ENCODE measurements at places on chromosomes 12 and 14.
A peak's percentile ranks its signal among the peaks of the same experiment; 100 is the strongest.

DNA sequence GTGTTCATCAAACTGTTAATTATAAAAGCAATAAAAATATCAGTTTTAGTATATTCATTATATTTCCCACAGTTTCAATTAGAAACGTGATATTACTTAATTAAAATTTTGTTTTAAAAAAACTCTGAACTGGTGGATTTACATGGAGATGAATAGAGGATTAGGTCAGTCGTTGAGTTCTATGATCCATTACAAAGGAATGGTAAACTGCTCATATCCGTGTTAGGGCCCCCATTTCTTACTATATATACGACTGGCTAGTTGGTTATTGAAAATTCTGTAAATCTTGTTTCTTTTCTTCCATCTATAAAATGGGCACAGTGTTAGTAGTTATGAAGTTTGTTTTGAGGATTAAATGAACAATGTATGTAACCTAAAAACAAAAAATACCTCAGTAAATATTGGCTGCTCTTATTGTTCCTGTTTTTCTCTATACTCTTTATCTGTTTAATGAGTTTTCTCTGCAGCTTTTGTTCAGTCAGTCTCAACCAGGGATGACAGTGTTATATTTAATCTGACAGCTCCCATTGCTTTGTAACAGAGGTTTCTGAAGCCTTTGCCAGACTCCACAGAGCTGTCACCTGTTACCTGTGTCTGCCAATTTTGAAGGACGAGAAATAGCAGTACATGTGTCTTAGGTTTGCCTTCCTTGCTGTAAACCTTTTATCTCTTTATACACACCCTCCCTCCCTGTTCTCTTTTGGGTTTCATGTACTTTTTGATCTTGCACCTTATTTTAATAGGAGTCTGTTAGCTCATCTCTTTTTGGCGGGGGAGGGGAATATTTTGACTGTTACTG, 41.5 kb downstream of the FRS2 start:
- DNase-seq: no peak

GRCh38 chr12:130506844-130507243, 169.2 kb downstream of the PIWIL1 start:
- DNase-seq: no peak

DNA sequence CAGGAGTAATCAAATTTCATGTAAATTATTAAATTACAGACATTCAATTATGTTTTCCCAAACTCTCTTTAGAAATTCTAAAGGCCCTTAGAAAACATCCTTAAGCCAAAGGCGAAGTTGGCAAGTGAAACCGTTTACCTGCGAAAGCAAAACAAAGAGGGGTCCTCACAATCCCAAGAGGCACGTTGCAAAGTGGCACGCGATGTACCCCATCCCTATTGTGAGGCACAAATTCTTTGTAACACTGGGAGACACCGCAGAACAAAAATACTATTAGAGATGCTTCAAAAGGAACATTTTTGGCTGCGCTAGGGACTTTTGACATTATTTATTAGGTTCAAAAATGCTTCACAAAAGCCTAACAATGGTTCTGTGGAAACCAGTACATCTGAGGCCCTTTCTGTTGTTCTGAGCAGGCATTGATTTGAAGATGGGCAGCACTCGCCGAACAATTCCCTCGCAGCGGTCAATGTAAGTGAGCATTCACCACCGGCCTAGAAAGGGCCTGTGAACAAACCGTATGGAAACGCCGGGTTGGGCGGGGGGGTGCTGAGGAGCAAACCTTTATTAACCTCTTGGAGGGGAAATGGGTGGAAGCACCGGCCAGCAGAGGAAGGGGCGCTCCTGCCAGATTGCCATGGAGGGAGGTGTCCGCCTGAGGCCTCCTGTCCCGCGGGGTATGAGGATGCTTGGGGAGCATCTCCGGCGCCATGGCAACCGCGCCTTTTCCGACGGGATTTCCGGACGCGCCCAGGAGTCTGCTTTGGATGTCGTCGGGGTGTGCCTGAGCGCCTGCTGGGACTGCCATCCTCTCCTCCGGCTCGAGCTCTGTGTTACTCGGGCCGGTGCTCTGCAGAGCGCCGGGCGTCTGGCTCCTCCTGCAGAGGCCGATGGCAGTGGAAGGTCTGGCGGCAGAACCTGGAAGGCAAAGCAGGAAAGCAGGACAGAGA, 193.9 kb downstream of the C12orf42 start:
- DNase-seq: peak; percentile 63

GRCh38 chr12:9948606-9949296, 16.6 kb upstream of the CLEC2A start:
- DNase-seq: no peak

- DNase-seq: no peak
These were observed 133.5 kb downstream of the KTN1 start for GRCh38 chr14:55713486-55713885.

DNA sequence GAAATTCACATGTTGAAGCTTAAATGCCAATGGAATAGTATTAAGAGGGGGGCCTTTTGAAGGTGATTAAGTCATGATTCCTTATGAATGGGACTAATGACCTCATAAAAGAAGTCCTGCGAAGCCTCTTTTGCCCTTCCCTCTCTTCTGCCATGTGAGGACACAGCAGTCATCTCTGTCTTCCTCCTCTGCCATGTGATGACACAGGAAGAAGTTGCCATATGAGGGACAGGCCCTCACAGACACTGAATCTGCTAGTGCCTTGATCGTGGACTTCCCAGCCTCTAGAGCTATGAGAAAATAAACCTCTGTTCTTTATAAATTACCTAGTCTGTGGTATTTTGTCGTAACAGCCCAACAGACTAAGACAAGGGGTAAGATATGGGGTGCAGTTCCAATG, 100.7 kb downstream of the VCPKMT start:
- no peak for DNase-seq

DNA sequence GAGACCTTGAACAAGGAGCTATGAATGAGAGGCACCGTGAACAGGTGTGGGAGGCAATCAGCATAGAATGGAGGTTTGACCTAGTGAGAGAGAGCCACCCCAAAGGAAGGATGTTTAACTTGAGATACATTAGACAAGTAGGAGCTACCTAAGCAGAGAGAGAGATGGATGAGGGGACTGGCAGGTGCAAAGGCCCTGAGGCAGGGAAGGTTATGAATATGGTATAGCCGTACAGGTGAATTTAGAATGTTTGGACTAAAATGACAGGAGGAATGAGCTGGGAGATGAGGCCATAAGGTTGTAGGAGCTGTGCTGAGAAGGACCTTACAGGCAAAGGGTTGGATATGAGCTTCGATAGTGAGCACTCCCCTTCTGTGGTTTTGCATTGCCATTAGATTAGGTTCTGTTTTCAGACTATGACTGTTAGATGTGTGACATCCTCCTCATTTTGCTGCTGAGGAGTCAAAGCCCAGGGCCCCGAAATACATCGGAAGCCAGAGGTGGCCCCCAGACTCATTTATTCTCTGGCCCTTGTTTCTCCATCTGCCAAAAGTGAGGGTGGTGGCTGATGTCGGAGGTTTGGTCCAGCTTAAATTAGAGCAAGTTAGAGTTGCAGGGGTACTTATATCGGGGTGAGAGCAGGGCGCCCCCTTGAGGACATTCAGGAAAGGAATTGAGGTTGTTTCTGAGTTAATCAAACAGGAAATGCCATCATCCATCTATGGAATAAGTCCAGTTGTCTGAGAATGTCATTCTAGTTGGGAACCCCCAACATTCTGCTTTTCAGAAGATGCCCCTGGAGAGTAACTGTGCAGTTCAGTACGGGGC, 29.4 kb downstream of the SLC24A4 start:
- DNase-seq: no peak

- DNase-seq: no peak
These were observed 52.0 kb upstream of the C12orf50 start for GRCh38 chr12:88081247-88081646.

GRCh38 chr12:42741771-42742510, 152.4 kb upstream of the PRICKLE1 start:
- DNase-seq: no peak

DNA sequence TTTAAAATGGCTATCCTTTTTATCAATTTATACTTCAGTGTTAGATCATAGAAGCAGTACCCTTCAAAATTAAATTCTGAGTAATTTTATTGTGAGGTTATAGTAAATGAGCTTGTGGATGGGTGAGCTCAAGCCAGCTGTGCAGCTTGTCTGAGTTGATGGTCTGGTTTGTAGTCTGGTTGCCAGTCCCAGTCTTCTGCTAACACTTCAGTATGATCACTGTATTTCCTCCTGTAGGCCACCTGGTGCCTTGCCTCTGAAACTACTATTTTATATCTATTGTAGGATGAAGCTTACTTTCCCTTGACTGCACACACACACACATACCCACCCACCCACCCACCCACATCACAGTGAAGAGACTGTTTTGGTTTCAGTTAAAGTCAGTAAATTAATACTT, 496.4 kb downstream of the PCNX1 start:
- DNase-seq: no peak

- peak; percentile 36 for DNase-seq
These were observed 518 bp downstream of the GSKIP start for GRCh38 chr14:96363751-96364336.

DNA sequence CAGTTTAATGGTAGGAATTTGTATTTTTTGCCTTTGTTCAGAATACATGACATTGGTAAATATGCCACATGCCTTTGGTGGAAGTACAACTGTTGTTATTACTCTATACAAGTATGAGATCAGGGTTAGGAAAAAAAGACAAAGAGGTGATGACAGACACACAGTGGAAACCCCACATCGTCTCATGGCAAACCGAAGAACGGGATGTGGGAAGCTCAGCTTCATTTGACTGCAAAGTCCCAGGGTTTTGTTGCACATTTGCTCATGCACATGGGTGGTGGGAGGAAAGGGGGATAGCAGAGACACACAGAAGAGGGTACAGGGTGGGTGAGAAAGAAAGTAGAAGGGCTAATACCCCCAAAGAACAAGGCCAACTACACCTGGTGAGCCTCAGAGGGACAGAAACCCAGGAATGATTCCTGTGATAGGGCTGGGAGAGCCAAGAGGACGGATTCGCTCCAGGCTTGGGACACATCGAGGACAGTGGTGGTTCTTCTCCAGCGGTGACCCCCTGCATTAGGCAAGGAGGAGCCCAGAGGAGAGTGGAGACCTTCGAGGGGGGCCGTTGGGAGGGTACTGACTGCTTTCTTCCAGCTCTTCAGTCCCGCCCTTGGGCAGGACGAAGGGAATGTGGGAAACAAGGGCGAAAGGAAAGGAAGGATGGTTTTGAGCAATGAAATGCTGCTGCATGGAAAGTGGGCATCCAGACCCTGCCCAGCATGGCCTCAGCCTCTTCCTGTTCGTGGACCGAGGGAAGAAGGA, 8.1 kb downstream of the VAMP1 start:
- no peak for DNase-seq

DNA sequence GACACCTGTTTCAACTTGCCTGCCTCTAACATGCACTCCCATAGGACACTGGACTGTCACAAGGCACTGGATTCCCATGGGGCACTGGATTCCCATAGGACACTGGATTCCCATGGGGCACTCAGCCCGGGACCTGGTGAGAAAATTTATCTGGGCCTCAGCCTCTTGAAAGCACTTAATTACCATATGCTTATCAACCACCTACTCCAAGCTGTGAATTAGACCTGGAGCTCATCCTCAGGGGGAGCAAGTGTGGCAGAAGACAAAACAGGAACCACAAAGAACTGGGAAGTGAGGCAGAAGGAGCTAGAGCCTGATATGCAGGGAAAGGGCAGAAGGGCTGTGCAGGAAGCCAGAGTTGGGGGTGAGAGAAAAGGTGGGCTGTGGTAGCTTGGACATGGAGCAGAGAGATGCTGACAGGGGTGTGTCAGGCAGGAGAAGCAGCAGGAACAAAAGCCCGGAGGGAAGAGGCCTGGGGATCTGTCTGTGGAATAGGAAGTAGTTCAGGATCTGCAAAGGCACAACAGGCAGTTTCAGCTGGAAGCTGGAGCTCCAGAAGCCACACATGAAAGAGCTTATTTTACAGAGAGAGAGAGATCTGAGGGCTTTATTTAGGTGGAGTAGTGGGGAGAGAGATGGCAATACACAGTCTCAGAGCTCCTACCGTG, 3.1 kb downstream of the KRT82 start:
- DNase-seq: no peak

GRCh38 chr14:92568621-92569479, 55.3 kb downstream of the RIN3 start:
- DNase-seq: no peak

- DNase-seq: peak; percentile 58
These were observed 50.2 kb upstream of the NCOR2 start for GRCh38 chr12:124617615-124618014.

DNA sequence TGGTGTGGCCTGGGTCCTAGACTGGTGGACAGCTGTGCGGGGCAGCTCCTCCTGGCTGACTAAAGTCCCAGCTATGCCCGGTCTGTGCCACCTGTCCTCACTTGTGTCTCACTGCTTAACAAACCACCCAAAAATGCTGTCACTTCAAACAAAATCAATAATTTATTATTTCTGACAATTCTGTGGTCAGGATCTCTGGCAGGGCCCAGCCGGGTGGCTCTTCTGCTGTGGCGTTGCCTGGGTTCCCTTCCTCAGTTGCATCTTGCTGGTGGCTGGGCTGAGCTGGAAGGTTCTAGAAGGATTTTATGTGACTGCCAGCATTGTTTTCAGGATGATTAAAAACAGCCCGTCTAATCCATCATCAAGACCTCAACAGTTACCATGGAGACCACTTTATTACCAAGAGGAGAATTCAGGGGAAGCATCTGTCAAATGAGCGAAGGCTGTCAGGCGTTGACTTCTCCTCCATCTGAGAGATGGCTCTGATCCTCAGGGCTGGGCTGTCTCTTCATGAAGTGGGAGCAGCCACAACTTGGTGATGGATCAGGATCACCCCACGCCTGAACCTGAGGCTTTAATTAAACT, 280.6 kb upstream of the SFSWAP start:
- DNase-seq: no peak

- no peak for DNase-seq
These were observed 42.0 kb upstream of the CHST11 start for GRCh38 chr12:104414581-104415341.

- no peak for DNase-seq
These were observed 1.2 kb downstream of the CDKL1 start for GRCh38 chr14:50395448-50395847.

DNA sequence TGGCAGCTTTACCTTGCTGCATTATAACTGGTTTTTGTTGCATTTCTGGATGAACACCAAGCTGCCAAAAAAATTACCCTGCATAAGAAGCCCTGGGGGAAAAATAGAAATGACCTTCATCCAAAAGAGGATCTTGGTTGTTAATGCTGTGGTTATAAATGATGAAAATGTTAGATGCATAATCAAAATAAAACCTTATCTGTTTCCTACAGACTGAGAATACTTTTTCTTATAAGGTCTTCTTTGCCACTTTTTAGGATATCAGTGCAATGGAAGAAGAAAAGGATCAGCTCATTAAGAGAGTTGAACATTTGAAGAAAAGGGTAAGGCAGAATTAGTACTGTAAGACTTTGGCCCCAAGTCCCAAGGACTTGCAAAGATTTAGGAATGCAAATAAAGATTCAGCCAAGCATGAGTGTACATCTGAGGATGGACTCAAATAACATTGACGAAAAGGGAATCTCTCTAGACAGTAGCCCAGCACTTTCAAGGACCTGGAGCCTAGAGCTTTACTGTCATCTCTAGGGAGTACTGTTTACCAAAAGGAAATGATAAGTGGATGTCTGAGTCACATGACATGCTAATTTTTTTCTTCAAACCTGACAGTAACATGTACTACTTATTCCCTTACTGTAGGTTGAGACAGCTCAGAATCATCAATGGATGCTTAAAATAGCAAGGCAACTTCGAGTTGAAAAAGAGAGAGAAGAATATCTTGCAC, 10.7 kb downstream of the IFT81 start:
- DNase-seq: no peak

Data from DMS79 (cell line).